Activated CD4-positive, alpha-beta T cell treated with anti-CD3 and anti-CD28 coated beads for 48 hours (primary cell): ENCODE measurements at places on chromosomes 7 and 10.

DNA sequence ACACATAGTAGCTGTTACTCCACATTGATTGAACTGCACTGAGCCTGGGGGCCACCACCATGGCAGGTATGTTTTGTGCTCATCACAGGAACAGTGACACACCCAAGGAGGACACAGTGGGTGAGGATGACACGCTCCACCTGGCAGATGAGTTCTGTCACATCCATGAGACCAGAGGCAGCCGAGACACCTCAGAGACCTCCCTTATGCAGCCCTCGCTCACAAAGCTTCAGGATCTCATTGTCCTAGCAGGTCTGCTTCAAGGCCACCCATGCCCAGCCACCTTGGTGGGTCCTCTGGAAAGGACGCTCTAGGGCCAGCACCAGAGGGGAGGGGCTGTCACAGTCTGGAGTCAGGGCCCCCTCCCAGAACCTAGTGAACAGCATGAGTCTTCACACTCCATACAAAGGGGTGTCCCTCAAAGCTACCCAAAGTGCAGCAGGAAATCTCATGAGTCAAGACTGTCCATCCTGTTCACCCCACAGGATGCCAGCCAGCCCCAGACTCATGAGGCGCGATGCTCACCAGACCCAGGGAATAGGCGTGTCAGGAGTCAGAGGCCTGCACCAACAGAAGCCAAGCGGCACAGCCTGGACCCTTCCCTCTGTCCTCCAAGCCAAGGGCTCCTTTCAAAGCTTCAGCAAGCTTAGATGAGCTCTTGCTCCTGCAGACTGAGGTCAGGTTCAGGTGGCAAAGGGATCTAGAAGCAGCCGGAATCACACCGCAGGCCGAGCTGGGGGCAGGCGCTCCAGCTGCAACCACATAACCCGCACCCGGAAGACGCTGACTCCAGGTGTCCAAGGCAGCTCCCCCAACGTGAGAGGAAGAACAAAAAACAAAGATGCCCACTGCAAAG lies 9.6 kb downstream of the FAM53B start:
- DNase-seq = peak; percentile 65

DNA sequence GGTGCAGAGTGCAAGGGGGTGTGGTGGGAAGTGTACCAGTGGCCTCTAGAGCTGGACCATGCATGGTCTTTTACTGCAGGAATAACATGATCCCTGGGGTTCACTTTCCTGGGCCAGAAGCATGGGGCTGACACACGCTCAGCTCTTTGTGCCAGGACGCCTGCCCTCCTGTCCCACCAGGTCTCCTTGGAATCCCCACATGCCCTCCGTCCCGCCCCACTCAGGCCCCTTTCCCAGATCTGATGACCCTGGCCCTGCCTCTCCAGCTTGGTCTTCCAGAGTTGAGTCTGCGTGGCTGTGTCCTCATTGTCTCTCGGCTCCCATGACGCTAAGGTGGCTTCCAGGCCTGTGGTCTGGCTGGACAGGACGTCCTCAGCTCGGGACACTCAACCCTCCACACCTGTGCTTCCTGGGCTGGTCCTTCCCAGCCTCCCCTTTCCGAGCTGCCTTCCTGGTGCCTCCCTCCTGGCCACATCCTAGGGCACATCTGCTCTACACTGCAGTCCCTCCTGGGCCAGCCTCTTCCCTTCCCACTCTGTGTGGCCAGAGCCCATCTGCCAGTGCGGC lies 249.5 kb upstream of the SHH start:
- DNase-seq = no peak

DNA sequence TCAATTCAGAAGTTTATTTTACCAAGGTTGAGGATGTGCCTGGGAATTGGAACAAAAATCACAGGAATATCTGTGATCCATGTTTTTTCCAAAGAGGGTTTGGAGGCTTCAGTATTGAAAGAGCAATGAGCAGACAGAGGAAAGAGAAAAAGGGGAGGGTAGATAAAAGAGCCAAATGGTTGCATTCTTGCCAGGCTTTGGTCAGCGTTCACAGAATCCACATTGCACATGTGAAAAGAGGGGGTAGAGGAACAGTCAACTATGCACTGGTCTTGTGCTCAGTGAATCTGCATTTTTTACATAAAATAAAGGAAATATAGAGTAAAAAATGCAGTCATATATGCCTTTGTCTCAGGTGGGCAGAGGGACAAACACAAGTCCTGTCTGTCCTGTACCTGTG lies 20.6 kb upstream of the ERCC6 start:
- no peak for DNase-seq

DNA sequence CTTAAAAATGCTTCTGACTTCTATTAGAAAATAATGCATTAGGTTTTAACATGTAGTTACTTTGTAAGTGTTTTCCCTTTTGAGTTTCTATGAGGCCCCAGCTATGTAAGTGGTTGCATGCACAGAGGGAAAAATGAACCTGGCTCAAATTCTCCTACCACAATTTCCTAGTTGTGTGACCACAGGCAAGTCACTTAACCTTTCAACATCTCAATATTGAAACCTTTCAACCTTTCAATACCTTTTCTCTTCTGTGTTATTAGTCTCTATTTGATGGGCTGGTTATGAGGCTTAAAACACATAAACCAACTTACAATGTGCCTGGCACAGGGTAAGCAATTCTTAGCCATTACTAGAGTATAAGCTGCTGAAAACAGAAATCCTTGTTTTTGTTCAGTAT lies 203.0 kb downstream of the KCND2 start:
- no peak for DNase-seq

- no peak for DNase-seq
These were observed 57.9 kb upstream of the EXOC6 start for GRCh38 chr10:92790440-92790839.

GRCh38 chr10:84214612-84215235 lies 10.6 kb downstream of the LRIT2 start:
- peak; percentile 59 for DNase-seq

DNA sequence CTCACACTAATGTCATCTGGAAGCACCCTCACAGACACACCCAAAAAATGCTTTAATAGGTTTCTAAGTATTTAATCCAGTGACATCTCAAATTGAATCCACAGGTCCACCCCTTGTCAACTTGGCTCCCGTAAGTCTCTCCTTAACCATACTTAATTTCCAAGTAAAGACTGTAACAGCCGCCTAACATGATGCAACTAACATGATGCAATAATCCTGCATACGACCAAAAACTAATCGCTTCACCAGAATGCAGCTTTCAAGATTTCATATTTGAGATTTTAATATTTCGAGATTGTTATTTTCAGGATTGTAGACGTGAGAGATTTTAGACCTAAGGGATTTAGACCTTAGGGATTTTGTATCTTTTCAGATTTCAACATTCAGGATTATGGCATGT lies 3.7 kb upstream of the HDAC9 start:
- DNase-seq = no peak

DNA sequence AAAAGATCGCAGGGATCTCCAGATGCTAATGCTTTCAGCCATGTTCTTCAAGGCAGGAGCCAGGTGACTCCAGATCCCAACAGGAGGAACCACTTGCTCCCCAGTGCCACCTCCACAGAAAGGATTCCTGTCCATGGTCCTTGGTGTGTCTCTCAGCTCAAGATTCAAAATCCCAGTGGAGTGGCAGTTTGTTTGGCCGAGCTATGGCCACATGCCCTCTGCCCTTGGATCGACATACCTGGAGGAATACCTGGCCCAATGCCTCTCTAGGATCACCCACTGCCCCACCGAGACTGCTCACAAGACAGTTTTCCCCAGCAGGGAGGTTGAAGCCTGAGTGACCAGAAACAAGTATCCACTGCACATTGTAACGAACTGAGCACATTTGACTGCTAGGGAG lies 3.9 kb upstream of the GPRIN2 start:
- peak; percentile 1 for DNase-seq

DNA sequence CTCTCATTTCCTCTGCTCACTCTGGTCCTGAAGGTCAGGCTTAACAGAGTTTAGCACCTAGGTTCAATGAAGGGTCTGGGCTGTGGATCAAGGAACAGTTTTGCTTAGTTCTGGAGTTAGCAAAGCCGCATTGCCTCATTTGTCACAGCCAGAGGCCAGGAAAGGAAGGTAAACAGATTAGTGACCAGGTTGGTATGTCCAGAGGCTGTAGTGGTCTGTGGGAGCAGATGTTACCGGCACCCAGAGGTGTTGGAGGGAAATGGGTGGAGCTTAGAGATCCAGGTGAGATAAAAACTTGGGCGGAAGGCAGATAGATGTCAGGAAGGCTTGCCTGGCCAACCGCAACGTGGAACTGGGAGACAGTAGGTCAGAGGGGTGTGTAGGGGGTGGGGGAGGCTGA lies 36.6 kb upstream of the ZMIZ2 start:
- no peak for DNase-seq

- no peak for DNase-seq
These were observed 142.2 kb downstream of the EMX2 start for GRCh38 chr10:117684672-117685211.

DNA sequence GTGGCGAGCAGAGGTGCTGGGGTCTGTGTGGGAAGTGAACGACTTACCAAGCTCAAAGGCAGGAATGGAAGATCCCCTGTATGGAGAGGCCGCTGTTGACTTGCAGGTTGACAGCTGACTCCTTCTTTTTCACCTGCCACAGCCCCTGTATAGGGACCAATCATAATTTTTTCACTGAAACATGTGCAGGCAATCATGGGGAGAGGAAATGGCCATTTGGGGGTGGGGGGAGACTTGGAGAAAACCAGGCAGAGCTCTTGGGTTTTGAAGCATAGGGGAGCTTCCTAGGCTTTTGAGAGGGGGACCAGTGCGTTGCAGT lies 101.4 kb downstream of the WDR37 start:
- no peak for DNase-seq

DNA sequence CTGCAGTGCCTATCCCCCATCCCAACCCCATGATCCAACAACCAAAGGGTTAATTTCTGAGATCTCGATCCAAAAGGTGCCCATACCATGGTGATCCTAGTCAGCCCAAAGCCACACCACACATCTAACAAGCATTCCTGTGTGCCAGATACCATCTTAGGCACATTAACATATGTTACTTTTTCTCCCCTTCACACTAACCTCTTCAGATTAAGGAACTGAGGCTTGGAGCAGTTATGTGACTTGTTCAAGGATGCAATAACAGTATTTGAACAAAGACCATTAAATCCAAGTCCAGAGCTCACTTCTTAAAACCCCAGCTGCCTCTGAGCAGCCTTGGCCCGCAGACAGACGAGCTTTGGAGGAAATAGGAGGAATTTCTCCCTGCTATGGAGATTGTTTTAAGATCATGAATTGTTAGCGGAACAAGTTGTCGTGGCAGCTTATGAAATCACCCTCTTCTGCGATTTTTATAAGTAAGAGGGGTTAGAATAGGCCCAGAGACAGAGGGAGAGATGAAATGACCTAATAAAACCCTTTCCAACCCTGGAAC lies 327.2 kb downstream of the KCNMA1 start:
- no peak for DNase-seq

- DNase-seq = peak; percentile 39
These were observed 2.9 kb upstream of the PALD1 start for GRCh38 chr10:70475661-70476060.

DNA sequence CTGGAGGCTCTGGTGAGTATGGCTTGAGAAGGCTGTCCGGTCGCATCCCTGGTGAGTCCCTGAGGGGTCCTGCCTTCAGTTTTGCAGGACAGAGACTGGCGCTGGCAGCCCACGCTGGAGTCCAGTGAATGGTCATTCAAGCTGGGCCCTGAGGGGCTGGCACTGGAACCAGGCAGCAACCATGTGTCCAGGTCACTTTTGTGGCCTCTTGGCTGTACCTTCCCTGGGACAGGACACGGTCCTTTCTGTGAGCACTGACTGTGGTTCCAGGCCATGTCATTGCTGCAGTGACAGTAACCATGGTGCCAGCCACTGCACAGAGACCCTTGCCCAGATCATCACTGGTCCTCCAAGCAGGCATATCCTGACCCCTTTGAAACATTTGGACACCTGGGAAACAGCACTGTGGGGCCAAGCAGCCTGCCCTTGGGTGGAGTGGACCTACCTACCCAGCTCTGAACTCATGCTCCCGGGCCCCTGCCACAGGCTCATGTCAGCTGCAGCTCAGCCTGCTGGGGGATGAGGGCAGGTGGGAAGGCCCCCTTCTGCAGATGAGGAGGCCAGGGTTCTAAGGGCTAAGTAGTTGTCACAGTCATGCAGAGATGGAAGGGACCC lies 72.1 kb downstream of the ADCY1 start:
- no peak for DNase-seq

DNA sequence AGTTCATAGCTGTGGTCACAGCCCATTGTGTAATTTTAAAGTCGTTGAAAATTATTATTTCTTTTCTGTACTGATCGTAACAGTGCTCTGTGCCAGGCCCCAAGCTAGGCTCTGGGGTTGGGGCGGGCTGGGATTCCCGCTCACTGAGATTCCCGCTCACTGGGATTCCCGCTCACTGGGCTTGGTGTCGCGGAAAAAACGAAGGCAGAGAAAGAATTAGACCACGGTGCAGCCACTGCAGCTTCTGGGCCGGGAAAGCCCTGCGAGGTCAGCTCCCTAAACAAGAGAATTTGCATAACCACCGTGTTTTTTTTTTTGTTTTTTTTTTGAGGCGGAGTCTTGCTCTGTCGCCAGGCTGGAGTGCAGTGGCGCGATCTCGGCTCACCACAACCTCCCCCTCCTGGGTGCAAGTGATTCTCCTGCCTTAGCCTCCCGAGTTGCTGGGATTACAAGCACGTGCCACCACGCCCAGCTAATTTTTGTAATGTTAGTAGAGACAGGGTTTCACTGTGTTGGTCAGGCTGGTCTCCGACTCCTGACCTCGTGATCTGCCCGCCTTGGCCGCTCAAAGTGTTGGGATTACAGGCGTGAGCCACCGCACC lies 31.2 kb downstream of the FOXK1 start:
- DNase-seq = no peak

- no peak for DNase-seq
These were observed 623 bp downstream of the HOXA4 start for GRCh38 chr7:27129729-27130539.

GRCh38 chr7:115299397-115300037 lies 377.6 kb downstream of the MDFIC start:
- no peak for DNase-seq

GRCh38 chr10:84008878-84009277 lies 130.4 kb upstream of the GHITM start:
- DNase-seq = peak; percentile 67

- no peak for DNase-seq
These were observed 233.3 kb upstream of the CACNA2D1 start for GRCh38 chr7:82676777-82677463.

DNA sequence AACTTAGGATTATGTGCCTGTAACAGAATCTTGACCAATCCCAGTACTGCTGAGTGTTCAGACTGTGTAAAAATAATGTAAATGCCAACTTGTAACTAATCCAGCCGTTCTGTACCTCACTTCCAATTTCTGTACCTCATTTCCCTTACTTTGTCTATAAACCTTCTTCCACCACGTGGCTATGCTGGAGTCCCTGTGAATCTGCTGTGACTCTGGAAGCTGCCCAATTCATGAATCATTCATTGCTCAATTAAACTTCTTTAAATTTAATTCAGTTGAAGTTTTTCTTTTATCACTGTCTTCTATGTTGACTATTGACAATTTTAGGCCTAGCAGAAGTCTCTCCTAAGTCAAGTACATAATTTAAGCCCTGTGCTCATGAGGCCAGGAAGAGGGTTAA lies 215.3 kb upstream of the RHOBTB1 start:
- no peak for DNase-seq

- DNase-seq = no peak
These were observed 140.0 kb upstream of the TPK1 start for GRCh38 chr7:144975882-144976281.
